ENCODE measurements at places on chromosomes 3 and 15.
A peak's percentile ranks its signal among the peaks of the same experiment; 100 is the strongest.

DNA sequence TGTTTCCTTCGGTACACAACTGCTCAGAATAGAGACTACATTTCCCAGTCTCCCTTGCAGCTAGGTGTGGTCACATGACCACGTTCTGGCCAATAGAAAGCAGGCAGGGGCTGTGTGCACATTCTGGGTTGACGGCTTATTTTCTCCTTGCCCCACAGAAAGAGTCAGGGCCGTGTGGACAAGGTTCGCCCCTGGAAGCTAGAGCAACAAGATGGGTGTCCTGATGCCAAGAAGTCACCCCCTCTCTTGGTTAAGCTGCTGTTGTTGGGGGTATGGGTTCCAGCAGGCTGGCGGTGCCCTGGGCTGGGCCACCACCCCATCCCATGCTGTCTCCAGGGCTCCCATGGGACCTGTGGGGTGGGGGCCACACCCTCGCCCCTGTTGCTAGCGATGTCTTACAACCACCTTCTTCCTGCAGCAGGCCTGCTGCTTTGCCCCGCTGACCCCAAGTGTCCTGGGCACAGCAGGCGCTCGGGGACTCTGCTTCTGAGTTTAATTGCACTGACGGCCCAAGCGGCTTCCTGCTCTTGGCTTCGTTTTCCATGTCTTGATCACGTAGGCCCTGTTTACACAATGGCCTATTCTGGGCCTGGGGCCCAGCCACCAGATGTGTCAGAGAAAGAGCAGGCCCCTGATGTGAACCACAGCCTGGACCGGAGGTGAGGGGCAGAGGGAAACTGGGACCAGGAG, 24.9 kb downstream of the ABTB1 start:
- peak; percentile 99 for DNase-seq

GRCh38 chr15:34161329-34161963, 48.5 kb downstream of the KATNBL1 start:
- DNase-seq = no peak

DNA sequence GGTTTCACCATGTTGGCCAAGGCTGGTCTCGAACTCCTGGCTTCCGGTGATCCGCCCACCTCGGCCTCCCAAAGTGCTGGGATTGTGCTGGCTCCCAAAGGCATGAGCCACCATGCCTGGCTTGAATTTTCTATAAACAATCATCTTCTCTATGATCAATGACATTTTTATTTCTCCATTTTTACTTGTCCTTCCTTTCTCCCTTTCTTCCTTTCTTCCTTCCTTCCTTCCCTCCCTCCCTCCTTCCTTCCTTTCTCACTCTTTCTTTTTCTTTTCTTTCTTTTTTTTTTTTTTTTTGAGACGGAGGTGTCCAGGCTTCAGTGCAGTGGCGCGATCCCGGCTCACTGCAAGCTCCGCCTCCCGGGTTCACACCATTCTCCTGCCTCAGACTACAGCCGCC, 8.6 kb upstream of the KPNA1 start:
- DNase-seq = no peak

DNA sequence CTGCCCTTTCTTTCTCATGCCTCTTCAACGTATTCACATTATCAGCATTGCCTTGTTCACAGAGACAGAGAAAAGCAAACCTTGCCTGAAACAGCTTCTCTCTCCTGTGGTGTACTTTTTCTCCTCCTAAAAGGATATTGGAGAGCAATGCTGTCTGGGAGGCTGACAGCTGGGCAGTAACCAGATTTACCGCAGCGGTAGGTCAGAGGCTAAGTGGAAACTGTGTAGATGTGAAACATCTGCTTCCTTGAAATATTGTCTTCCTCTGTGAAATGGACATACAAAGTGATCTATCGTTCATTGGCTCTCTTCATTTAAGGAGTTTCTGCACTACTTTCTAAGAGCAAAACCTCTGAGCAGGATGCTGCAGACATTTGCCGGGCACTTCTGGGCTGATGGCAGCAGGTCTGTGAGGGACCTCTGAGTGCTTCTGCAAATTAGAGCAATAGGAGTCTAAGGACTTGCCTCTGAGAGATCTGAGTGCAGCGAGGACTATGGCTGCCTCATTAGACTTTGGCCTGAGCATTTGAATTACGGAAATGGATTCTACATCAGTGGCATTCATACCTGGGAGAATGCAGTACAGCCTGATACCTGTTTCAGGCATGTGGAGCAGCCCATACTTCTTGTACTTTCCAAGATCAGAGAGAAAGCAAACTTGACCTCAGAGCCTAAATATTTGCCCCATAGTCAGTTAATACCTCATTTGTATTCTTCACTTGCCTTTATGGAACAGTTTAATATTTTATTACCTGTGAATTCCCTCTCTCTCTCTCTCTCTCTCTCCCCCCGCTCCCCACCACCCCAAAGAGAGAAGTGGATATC, 260.5 kb upstream of the TPRG1 start:
- DNase-seq = no peak

GRCh38 chr3:127743351-127744252, 70.8 kb downstream of the ABTB1 start:
- no peak for DNase-seq

DNA sequence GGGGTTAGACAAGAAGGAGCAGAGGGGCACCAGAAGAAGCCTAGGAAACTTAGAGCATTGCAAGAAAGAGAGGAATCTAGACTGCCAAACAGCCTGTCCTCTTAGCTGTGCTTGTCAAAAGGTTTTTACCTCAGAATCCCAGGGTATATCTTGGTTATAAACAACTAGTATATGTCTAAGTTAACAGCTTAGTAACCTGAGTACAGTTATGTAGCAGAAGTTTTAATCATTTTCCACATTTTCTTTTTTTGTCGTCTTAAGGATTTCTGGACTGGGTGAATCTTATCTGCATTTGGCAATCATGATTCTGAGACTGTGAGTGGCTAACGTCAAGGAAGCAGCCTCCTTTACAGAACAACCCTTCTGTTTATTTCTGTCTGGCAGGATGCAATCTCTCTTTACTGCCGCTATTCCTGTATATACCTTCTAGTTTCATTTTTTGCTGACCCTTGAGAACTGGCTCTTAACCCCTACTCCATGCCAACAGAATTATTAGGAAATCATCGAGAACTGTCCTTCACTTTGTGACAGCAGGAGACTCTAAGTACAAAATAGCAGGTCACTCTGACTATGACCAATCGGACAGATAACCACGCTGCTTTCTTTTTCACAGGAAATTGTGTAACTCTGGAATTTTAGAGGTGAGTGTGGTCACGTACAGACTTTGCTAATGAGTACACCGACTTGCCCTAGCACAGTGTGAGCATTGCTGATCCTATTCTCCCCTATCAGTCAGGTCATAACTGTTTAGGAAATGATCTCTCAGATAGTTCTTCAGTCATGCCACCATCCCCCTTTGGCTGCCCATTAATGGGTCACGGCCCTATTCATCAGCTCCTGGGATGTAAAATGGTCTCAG, 3.3 kb upstream of the CP start:
- DNase-seq = no peak

- DNase-seq = no peak
These were observed 96.8 kb upstream of the ASB14 start for GRCh38 chr3:57389271-57389670.

DNA sequence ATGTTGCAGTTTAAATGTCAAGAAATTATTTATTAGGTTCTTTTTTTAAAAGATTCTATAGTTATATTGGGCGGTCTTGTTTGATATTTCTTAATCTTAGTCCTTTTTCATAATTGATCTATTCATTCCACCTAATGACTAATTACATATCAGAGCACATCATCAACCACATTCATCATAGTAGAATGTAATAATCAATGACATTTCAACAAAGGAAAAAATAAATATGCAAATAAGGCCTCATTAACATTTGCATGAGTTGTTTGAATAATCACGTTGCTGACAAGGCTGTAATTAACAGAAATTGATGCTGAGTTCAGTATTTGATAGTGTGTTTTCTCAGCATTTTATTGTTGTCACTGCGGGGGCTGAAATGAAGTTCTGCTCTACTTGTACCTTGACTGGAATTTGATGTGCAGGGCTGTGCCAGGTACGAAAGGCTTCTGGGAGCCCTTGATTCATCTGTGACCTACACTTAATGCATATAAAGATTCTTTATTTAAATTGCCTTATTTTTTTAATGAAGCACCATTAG, 215.7 kb downstream of the TCF12 start:
- no peak for DNase-seq

DNA sequence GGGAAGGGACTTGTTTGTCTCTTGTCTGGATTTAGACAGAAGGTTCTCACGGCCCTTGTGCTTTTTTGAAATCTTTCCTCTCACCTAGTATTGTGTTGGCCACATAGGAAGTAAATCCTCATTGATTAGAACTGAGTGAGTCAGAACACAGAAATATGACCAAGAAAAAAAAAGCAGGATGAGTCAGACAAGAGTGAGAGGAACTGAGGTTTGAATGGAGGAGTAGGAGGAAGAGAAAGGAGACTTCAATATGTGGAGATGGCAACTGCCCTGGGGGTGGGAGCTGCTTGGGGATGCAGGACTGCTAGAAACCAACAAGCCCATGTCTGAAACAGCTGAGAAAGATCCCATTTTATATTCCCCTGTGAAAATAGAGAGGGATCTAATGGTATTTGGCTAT, 194.1 kb upstream of the ZBTB20 start:
- no peak for DNase-seq

DNA sequence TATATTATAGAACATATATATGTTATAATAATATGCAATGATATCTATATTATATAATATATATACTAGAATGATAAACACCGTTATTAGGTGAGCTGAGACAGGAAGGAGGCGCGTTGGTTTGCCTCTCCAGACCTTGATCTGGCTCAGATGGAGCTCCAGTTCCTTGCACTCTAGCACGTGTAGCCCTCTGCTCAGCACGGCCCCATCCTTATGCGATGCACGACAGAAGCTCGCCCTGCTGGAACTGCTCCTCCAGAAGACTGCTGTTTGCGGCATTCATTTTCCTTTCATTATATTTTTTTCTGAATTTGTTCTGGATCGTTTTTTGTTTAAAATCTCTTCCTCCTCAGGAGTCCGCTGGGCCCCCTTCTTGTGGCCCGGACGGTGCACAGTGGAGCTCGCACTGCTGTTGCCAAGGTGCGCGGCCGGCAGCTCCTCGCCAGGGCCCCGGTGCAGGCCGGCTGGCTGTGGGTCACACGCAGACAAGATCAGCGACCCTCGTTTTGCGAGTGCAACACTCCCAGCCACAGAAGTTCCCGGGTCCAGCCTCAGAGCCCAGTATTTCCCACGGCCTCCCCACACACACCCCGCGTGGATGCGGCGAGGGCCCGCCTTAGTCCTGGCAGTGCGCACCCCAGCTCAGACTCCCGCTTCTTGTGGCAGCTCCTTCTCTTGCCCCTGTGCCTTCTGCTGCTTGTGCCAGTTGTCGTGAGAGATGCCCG, 112.2 kb downstream of the CHL1 start:
- no peak for DNase-seq

GRCh38 chr3:45084361-45084760, 58.3 kb downstream of the CLEC3B start:
- DNase-seq = no peak

GRCh38 chr15:91068436-91068835, 31.6 kb upstream of the SV2B start:
- DNase-seq = no peak

- no peak for DNase-seq
These were observed 39.0 kb downstream of the SLC6A6 start for GRCh38 chr3:14441240-14441919.

- DNase-seq = no peak
These were observed 42.7 kb downstream of the BFSP2 start for GRCh38 chr3:133442518-133442917.

DNA sequence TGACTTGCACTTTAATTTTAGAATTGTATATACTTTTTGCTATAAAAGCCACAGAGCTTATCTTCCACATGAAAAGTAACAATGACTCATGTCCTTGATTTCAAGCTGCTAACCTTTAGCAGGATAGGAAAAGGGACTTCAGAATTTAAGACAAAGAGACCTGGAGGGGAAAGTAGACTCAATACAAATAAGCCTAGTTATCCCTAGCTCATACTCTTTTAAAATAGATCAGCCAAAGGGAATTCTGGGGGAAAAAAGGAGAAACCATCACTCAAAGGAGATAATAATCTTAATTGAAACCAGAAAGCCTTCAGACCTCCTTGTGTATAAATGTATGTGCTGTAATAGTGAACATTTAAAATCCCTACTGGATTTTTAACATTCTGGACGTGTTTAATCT, 930.3 kb downstream of the NTRK3 start:
- DNase-seq = no peak

DNA sequence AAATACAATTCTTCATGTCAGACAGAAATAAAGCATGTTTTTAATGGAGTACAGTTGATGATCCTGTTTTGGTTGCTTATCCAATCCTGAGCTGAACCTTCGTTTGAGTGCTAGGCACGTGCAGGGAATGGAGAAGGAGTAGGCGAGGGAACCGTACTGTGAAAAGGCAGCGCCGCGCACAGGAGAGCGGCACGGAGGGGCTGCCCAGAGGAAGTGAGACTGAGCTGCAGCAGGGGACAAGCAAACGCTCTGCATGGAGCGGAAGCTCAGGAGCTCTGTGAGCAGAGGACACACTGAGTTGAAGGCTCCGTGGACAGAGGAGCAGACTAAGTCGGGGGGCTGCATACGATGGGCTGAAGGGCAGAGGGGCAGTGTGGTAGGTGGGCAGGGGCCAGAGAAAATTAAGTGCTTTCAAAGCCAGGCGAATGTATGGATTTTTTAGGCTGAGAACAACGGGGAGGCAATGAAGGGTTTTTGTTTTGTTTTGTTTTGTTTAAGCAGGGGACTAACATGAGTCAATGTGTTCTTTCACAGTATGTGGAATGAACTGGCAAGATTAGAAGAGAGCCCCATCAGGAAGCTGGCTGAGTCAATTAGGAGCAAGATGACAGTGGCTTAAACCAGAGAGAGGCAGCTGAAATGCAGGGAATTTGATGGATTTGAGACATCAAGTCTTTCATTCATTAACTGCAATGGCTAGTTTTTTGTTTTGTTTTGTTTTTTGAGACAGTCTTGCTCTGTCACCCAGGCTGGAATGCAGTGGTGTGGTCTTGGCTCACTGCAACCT, 23.8 kb upstream of the TM2D3 start:
- no peak for DNase-seq

DNA sequence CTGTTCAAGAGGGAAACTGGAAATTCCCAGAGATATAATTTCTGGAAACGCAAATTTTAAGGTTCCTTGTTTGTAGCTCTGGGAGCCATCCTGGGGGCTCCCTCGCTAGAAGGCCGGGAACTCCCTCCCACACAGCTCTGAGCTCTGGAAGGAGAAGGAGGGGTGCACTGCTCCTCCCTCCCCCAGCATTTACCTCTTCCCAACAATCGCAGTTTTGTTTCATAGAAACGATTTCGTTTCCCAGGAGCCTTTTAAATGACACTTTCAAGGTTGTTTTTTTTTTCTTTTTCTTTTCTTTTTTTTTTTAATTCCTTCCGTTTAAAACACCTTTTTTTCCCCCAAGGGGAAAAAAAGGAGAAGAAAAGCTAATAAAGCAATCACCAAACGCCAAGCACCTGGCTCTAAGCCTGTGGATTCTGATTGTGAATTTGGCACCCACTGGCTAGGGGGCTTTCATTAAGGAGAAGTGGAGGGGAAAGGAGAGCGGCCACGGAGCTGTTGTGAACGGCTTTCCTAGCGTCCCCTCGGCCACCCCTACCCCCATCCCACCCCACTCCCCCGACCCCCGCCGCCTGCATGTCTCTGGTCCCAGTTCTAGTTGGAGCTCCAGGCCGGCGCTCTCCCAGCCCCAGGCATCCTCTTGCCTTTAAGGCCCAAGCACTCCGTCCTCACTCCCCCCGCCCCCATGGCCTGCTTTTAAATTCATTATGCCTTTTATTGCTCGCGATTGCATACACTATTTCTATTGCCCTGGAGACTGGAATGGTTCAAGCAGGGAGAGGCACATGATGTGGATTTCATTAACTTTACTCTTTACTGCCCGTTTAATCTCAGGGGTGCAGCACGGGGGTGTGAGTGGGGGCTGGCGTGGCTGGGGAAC, 13.6 kb upstream of the CCDC33 start:
- no peak for DNase-seq

- DNase-seq = no peak
These were observed 45.6 kb upstream of the FSTL1 start for GRCh38 chr3:120496278-120497002.

All from DMS 273 treated with DMSO at 0.1 percent for 48 hours (cell line).